Tibial artery (tissue), 4 donors: ENCODE measurements at places on chromosomes 2 and 18.

- DNase-seq, result peak; percentile 60
These were observed 4.1 kb upstream of the ITPRIPL1 start for GRCh38 chr2:96320728-96321622.

- no peak for DNase-seq
These were observed 15.3 kb upstream of the HES6 start for GRCh38 chr2:238255151-238255551.

DNA sequence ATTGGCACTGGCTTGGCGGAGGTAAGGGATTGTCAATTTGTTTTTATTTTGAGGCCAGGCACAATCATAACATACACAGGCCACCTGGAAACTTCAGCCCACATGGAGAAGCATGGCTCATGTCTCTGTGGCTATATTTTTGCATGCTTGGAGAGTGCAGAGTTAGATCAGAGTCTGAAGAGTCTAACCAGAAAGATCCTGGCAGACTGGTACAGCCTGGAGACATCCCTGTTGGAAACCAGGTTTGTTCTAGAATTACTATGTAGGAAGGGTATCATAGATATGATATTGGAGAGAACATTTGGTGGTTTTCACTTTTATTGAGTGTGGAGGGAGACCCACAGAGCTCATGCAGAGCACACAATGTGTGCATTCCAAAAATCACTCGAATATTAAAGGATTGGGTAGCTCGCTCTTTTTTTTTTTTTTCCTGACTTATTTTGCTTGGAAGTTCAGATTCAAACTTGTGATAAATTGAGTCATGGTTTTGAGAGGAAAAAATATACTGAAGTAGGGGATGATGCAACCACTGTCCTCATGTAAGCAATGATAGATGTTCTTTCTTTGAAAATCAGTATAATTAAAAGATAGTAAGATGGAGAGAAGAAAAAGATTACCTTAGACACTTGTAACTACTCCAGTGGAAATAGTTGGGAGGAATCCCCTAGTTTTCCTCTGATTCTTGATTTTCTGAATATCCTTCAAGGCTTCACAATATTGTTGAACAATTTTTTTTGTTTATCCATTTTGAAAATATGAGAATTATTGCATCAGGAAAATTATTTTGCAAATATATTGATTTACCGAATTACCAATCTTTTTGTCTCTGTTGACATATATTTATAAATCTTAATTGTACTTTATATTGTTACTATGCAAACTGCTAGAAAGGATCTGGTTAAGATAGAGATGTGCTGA, 185.7 kb upstream of the ZEB2 start:
- no peak for DNase-seq

- DNase-seq, result no peak
These were observed 45.7 kb upstream of the RALBP1 start for GRCh38 chr18:9429662-9429993.

GRCh38 chr2:33051586-33052360, 105.0 kb downstream of the LTBP1 start:
- DNase-seq, result peak; percentile 45

- DNase-seq, result no peak
These were observed 41.8 kb upstream of the GRB14 start for GRCh38 chr2:164662868-164663631.

DNA sequence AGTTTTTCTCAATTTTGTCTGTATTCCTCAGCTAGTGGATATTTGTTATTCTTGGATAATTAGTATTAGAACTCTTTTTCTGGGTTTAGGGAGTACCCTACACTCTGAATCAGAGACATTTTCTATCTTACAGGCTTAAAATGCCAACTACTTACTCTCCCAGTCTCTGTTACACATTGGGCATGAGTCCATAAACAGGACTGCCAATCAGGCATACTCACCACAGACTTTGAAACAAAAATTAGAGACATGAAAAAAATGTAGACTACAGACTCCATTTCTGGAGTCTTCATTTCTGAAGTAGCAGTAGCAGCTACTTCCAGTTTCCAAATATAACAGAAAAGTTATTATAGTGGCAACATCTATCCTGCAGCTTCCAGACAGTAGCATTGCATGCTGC, 279.7 kb downstream of the MBD5 start:
- DNase-seq, result no peak

DNA sequence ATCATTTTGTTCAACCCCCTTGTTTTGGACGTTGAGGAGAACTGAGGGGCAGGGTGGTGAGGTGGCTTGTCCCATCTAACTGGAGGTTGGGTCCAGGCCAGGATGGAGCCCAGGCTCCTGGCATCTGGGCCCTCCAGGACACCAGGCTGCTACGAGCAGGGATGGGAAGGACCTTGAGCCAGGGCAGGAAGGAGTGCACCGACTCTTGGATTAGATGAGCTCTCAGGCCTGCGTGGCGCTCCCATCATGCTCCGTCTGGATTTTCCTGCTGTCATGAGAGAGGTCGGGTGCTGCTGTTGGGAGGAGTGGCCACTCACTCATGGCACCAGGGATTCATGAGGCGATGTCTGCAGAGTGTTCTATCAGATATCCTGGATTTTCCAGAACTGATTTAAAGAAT, 18.3 kb upstream of the ALLC start:
- DNase-seq, result peak; percentile 28

DNA sequence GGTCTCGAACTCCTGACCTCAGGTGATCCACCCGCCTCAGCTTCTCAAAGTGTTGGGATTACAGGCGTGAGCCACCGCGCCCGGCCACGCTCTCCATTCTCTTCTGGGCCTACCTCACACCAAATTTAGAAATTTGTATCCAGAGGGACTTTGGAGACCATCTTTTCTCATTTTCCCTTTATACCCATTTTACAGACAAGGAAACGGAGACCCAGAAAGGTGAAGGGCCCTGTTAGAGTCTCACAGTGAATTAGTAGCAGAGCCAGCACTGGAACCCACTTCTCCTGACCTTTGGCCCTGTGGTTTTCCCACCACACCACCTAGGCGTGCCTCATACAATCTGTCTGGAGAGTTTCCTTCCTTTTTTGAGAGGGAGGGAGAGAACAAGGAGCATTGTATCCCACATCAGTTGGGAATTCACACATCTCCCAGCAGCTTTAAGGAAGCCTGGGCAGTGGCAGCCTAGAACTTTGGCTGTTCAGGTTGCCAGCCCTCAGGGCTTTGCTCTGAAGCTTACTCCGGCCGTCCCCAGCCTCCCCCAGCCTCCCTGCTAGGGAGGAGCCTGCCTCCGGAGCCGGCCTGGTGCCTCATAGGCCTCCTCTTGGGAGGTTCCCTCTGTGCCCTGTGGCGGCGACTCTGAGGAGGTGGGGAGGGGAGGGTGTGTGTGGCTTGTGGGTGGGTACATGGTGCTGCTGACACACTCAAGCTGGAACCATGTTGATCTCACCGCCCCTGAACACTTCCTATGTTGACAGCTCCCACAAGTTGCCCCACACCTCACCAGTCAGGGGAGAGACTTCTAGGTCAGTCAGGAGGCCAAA, 13.8 kb downstream of the FOSL2 start:
- DNase-seq, result no peak

GRCh38 chr18:36099311-36099710, 29.8 kb downstream of the SLC39A6 start:
- DNase-seq, result no peak

- no peak for DNase-seq
These were observed 38.7 kb downstream of the STK39 start for GRCh38 chr2:168208652-168209051.

DNA sequence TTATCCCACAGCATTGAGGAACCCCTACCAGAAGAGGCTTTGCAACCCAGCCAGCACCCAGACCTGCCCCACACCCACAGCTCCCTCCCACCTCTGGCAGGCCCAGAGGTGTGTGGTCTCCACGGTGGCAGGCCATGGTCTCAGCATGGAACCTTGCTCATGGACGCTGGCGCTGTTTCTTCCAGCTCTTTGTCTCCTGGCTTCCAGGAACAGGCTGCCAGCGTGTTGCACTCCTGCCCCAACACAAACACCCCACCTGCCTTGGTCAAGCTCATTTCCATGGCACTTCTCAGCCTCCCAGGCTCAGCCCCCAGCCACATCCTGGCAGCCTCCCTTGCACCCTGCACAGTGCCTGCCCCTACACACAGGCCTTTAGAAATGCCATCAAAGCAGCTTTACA, 31.7 kb downstream of the EN1 start:
- no peak for DNase-seq

GRCh38 chr2:232412986-232413385, 6.3 kb downstream of the ALPG start:
- DNase-seq, result no peak

GRCh38 chr2:54950811-54951210, 99.4 kb downstream of the RTN4 start:
- no peak for DNase-seq

GRCh38 chr2:197628043-197628500, 47.3 kb downstream of the RFTN2 start:
- DNase-seq, result no peak

DNA sequence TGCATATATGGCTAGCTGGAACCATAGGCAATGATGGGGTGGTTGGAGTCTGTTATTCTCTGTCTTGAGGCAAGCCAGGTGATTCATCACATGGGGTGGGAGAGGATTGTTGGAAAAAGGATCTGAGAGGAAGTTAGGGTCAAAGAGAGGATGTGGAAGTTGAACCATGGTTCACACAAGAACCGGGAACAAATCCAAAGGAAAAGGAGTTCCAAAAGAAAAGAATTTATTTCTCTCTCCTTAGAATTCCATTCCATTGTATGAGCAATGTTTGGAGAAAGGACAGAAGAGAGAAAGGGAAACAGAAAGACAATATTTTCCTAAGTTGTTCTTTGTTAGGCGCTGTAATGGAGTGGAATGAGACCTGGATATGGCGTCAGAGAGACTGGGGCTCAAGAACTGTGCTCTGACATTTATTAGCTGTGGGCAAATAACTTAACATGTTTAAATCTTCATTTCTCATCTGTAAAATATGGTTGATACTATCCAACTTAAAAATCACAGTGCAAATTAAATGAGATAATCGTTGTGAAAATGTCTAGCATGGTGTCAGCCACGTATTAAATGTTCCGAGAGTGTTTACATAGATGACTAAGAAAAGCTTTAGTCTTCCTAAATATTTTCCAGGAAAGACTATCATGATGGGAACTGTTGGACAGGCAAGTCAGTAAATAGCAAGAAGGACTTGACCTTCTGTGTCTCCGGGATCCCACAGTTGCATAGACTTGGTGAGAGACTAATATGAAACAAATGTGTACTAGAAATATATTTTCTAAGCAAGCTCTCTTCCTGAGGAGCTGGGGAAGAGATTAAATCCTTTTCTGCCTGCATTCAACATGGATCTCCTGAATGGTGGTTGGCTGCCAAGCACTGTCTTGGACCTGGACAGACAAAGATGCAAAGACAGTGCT, 71.4 kb downstream of the TRIB2 start:
- no peak for DNase-seq

- no peak for DNase-seq
These were observed 159.2 kb downstream of the RAPGEF4 start for GRCh38 chr2:172894689-172895387.

- no peak for DNase-seq
These were observed 47.6 kb downstream of the RALBP1 start for GRCh38 chr18:9522952-9523351.

- no peak for DNase-seq
These were observed 43.2 kb downstream of the SDC1 start for GRCh38 chr2:20181761-20182160.

DNA sequence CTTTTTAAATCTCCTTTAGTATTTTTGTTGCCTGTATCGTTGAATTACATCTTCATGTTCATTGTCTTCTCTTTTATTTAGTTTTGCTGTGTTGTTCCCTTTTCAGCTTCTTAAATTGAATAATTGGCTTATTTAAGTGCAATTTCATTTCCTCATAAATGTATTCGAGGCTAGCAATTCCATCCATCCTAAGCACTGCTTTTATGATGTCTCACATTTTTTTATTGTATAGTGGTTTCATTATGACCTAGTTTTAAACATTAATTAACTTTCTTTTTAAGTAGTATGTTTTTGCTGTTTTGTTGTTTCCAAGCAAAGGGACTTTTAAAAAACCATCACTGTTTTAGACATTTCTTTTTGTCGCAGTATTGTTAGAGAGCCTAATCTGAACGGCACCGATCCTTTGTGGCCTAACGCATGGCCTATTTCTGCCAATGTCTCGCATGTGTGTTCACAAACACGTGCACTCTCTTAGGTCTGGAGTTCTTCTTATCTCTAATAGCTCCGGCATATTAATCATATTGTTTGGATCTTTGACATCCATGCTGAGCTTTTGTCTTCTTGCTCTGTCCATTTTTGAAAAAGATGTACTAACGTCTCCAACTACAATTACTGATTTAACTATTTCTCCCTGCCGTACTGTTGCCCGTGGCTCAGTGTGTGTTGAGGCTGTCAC, 59.6 kb upstream of the ZNF516 start:
- DNase-seq, result no peak

GRCh38 chr2:216607277-216607560, 26.0 kb upstream of the IGFBP2 start:
- DNase-seq, result no peak

DNA sequence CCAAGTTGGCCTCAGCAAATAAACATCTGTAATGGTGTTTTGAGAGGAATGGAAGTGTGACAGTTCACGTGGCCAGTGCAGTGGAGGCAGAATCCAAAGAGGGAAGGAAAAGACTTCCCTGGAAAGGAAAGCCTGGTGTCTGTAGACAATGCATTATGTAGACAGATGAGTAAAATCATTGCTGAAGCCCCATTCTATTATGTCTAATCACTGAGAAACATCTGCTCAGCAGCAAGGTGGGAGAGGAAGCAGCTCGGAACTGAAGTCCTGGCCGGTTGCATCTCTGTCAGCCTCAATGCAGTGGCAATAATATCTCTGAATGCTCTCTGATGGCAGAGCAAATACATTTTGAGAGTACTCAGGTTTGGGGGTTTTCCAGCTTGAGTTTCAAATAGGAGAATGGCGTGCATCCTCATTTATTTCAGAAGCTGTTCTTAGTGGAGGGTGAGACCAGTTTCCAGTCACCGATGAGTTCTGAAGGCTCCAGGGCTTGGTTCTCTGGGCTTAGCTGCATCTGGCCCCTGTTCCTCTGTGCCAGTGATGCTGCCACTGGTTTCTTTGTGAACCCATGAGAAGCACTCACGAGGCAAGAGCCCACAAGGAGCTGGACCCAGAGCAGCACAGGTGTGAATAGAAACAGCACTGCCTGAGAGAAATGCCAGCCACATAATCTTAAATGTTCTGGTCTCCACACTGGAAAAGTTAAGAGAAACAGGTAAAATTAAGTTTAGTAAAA, 63.3 kb downstream of the RPIA start:
- DNase-seq, result no peak
